Caco-2 (cell line): ENCODE measurements at places on chromosomes 7 and 10.

GRCh38 chr10:128519581-128519980 is 393.4 kb upstream of the MKI67 start:
- DNase-seq, result no peak

- no peak for DNase-seq
Measured at GRCh38 chr7:137657476-137658189, 189.1 kb downstream of the DGKI start.

GRCh38 chr10:110641256-110641655 is 2.9 kb upstream of the RBM20 start:
- peak; percentile 71 for DNase-seq

DNA sequence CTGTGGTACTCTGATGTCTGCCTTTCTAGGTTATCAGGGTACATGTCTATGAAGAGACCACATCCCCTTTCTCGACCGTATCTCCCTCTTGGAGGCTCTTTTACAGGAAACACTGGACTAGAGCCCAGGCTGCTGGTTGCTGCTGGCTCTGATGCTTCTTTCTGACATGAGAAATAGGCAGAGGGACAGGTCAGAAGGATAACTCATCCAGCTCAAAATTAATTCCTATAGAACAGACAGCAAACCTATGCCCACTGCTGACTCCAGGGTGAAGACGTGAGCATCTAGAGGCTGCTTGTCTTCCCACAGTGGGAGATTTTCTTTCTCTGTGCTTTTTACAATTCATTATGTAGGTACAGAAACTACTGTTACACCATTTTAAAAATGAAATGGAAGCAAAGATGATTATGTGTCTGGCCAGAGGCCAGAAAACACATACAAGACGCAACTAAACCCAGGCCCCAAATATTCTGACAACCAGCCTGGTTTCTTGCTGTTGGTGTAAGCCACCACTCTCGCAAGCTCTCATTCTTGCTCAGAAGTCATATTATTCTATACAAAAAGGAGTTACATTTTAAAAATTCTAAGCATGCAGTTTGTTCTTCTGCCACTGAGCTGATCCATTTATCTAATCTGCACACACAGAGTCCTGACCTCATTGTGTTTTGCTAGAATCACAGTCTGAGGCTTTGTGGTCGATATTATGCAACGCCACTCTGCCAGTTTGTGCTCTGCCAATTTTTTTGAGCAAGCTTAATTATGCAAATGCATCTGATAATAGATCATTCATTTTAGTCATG is 424.3 kb downstream of the KIF20B start:
- no peak for DNase-seq

DNA sequence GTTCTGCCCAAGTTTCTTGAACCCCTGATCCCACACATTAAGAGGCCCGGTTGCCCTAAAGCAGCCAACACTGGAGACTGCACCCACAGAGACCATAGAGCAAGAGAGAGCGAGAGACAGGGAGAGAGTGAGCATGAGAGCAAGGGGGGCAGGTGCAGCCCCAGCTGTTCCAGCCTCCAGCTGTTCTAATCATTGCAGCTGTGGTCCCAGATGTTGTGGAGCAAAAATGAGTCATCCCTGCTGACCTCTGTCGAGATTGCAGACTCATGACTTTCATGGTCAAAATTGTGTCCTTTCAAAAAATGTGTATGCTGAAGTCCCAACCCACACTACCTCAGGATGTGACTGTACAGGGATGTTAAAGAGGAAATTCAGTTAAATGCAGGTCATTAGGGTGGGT is 143.9 kb upstream of the FRMD4A start:
- DNase-seq, result no peak

- DNase-seq, result no peak
Measured at GRCh38 chr7:50939021-50939420, 156.3 kb upstream of the GRB10 start.

DNA sequence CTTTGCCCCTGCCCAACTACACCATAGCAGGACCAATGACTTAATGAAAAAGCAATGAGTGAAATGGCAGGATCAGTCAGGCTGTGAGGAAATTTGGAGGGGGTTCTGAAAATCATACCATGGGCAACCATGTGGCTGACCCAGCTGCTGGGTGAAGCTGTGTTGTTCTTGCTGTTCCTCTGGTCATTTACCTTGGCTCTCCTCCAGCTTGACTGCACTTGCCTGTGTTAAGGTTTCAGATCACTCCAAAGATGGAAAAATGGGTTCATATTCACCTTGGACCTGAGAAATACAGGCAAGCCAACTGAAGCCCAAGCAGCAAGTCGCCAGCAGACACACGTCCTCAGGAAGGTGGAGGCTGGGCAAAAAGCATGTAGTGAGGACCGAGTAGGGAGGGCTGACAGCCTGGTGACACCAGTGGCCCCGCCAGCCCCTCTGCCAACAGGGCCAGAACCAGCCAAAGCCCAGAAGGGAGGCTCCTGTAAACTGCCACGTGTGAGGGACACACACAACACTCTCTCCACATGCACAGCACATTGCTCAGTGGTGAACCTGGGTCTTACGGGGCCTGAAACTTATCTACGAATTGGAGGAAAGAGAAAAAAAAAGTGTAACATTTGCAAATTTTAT is 40.1 kb downstream of the PARP12 start:
- no peak for DNase-seq

- peak; percentile 38 for DNase-seq
Measured at GRCh38 chr7:139643951-139644585, 120.6 kb downstream of the CLEC2L start.

GRCh38 chr10:120735773-120736371 is 115.3 kb upstream of the WDR11 start:
- DNase-seq, result no peak

- DNase-seq, result no peak
Measured at GRCh38 chr10:102935939-102936605, 18.0 kb downstream of the CNNM2 start.

DNA sequence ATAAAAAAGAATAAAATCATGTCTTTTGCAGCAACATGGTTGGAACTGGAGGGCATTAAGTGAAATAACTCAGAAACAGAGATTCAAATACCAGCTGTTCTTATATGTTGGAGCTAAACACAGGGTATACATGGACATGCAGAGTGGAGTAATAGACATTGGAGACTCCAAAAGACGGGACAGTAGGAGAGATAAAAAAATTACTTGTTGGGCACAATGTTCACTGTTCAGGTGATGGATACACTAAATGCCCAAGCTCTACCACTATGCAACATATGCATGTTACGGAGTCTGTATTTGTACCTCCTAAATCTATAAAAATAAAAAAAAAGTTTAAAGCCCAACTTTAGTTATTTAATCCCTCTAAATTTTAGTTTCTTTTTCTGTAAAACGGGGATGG is 184.6 kb upstream of the TPK1 start:
- DNase-seq, result no peak

DNA sequence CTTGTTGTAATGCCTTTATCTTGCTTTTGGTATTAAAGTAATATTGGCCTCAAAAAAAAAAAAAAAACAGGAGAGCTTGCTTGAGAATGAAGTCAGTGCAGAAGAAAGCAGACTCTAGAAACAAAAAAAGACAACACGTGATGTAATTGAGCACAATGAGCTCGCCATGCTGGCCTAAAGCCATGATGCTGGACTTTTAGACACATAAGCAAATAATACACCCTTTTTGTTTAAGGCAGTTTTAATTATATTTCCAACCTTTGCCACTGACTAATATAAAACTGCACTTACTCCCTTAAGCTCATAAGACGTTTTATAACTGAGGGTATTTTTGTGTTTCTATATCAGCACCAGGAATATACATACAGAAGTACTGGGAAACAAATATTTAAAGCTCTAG is 798.3 kb downstream of the KCNMA1 start:
- no peak for DNase-seq

- DNase-seq, result peak; percentile 74
Measured at GRCh38 chr10:115355162-115355760, 262.1 kb downstream of the ATRNL1 start.

DNA sequence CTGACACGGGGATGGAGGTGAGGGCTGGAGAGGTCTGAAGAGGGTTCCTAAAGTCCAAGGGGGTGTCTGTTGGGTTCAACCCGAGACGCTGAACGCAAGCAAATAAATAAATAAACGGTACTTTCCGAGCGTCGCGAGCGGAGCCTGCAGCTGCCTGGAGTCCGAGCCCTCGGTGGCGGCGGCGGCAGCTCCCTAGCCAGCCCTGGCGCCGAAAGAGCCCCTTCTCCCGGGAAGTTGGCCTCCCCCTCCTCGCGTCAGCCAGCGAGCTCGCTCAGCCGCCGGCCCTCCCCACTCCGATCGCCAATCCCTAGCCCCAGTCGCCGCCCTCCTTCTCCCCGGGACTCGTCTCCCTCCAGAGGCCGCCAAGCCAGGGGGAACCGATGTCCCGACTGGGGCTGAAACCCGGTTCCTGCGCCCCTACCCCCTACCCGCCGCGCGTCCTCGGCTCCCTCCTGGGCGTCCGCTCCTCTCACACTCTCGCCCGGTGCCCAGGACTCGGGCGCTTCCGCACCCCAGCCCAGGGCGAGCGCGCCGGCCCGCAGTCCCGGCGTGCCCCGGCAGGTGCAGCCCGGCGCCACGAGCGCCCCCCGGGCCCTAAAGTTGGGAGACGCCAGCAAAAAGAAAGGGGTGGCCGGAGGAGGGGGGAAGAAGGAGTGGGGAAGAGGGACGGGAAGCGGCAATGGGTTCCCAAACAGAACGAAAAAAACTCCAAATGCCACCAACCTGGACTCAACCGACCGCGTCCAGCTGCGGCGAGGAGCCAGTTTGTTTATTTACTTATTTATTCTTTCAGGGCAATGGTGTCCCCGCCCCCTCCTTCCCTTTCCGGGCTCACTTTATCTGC is at the start of gene GFRA1:
TSS of gene GFRA1 (minus strand) at position 767 of the 844 bp plus-strand sequence. CDS start 1,177 bp downstream, outside the sequence.
- no peak for DNase-seq

GRCh38 chr7:47204709-47205108 is 377.2 kb downstream of the TNS3 start:
- no peak for DNase-seq

DNA sequence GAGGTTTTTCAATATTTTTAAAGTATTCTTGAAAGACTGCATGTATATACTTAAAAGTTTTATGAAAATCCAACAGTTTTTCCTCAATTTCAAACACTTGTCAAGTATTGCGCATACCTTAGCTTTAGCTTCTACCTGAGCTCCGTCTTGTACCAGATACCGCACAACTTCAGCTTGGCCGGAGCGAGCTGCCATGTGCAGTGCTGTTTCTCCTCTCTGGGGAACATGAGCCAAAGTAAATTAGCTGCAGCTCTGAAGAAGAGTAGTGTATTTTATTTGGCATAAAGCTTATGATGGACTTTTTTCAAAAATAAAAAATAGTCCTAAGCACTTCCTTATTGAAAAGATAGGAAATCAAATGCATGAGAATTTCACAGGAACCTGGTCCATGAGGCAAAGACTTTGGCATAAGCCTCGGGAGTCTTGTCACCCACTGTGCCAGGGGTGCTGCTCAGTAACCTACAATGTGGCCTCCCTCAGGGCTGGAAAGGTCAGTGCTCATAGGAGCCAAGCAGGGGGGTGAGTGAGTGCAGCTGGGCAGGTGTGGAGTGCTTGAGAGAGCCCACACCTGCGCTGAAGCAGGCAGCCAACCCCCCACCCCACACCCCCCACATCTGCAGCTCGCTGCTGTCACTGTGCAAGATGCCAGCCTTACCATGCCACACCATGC is 189.5 kb downstream of the ANK3 start:
- no peak for DNase-seq

- DNase-seq, result no peak
Measured at GRCh38 chr7:21717323-21717722, 174.5 kb downstream of the DNAH11 start.

GRCh38 chr10:26449726-26450125 is 11.6 kb downstream of the APBB1IP start:
- no peak for DNase-seq

GRCh38 chr7:47478017-47478344 is 103.9 kb downstream of the TNS3 start:
- no peak for DNase-seq

- no peak for DNase-seq
Measured at GRCh38 chr7:20401861-20402746, 71.4 kb downstream of the ITGB8 start.

DNA sequence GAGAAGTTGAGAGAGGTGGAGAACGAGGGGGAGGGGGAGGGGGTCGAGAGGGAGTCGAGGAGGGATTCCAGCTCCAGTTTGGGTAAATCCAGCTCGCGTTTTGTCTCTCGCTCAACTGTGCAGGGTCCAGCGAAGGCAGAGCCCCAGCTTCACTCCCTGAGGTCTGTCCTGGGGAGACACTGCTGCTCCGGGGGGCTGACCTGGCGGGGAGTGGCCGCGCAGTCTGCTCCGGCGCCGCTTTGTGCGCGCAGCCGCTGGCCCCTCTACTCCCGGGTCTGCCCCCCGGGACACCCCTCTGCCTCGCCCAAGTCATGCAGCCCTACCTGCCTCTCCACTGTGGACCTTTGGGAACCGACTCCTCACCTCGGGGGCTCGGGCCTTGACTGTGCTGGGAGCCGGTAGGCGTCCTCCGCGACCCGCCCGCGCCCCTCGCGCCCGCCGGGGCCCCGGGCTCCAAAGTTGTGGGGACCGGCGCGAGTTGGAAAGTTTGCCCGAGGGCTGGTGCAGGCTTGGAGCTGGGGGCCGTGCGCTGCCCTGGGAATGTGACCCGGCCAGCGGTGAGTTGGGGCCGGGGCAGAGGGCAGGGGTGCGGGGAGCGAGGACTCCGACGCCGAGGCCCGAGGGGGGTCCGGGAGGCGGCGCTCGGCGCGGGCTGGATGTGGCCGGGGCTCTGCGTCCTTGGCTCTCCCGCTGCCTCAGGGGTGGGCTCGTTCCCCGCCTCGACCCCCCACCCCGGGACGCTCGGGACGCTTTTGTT is at the start of gene TET1:
TSS of gene TET1 (plus strand) at position 152 of the 757 bp plus-strand sequence. CDS start 12,002 bp downstream, outside the sequence.
- peak; percentile 91 for DNase-seq

- DNase-seq, result no peak
Measured at GRCh38 chr7:99448855-99449254, 10.1 kb downstream of the CPSF4 start.

GRCh38 chr7:136923111-136923667 is 54.7 kb downstream of the CHRM2 start:
- no peak for DNase-seq

DNA sequence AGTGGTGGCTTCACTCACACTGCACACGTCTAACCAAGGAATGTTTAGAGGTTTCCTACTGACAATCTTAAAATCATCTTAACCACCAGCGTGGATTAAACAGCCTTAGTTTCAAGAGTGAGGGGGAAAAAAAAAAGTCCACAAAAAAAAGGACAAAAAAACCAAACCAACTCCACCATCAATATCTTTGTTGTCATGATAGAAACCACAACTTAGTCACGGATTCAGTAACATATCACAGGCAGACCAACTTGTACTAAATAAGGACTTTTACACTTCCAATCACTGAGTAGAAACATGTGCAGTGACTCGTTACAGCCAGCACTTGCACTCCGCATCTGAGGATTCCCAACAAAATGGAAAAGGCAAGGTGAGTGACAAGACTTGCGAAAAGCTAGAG is 46.5 kb downstream of the FAM171A1 start:
- DNase-seq, result no peak

- DNase-seq, result no peak
Measured at GRCh38 chr10:24374134-24374915, 165.4 kb downstream of the KIAA1217 start.

DNA sequence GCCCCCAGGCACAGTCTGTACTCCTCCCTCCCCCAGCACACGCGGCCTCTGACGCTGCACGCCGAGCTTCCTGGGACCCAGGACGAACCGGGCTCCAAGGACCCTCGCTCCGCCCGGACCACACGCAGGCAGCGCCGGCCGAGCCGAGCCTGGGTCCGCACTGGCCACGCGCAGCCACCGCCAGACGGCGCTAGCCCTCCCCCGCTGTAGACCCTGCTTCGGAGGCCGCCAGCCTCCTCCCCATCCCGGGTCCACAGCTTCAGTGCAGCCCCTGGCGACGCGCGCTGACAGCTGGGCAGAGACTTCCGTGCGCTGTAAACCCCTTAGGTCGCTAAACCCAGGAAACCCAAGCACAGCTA is 936 bp upstream of the TCERG1L start:
- DNase-seq, result no peak

- DNase-seq, result no peak
Measured at GRCh38 chr7:6495597-6496262, 48.0 kb upstream of the DAGLB start.
